ENCODE measurements at places on chromosomes 16 and 17.
A peak's percentile ranks its signal among the peaks of the same experiment; 100 is the strongest.

DNA sequence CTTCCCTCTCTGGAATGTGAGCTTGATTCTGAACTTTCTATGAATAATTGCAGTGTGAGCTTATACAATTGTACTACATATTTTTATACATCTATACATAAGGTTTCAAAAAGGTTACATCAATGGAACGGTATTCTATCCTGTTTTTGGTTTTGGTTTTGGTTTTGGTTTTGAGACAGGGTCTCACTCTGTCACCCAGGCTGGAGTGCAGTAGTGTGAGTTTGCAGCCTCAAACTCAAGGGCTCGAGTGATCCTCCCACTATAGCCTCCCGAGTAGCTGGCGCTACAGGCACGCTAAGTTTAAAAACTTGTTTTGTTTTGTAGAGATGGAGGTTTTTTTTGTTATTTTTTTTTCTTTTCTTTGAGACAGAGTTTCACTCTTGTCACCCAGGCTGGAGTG, 1.1 kb downstream of the CTRB1 start:
- no peak for DNase-seq

DNA sequence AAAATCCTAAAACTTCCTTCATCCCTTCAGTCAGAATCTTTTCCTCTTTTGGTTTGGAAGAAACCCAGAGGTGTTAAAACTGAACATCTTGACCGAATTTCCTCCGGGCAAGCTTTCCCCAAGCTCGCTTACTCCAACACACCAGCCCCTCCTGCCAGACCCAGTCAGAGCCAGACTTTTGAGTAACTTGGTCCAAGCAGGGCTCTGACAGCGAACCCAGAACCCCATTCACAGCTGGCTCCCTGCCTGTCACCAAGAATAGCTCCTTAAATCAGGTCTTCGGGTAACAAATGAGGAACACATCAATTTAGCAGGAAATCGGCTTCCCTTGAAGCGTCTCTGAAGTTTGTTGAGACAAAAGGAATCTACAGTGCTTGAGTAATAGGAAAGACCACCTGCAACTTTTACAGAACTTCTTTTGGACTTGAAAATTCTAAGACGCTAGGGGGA, 27.3 kb downstream of the GAS7 start:
- DNase-seq = no peak

DNA sequence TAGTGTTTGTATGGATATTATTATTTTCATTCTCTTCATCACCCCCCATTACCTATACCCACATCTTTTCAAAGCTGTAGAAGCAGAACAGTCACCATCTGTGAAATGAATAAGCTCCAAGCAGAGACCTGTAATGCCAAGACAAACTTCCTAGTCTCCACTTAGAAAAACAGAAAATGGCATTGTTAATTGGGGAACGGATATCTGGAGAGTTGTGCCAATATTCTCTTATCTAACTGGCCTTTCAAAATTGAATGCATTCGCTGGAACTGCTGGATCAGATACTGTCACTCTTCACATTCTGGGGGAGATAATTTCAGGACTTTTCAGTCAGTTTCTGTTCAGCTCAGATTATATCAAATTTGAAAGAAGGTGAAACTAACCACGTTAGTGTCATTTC, 464.4 kb upstream of the GOT2 start:
- DNase-seq = no peak

DNA sequence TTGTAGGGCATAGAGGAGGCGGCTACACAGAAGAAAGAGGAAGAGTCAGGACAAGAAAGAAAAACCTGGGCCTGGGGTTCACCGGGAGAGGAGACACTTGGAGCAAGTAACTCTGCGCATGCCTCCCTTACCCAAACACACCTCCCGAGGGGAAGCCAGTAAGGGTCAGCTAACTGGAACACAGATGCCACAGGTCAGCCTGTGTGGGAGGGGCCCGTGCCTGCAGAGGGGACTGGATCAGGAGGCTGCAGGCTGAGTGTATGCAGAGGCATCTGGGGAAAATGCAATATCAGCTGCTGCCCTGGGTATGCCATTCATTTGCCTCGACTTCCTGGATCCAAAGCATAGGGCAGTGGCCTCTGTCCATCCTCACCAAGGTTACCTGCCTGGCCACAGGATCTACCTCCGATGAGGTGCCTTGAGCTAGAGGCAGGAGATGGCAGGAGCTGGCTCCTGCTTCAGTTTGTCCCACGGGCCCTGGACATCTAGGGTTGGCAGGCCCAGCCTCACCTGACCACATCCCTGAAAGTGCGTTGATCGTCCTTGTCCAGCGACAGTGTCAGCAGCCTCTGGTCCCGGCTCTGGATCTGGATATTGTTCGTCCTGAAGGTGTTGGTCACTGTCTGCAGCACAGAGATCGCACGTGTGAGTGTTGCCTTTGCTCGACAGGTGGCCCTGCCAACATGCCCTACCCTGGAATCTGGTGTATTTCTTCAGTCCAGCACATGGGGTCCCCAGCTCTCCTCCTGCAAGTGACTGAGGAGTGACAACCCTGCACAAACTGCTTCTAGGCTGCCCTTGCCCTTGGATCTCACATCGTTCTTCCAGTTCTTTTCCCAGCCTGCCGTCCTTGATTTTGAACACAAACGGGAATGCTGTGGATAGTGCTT, 4.6 kb upstream of the MFSD6L start:
- DNase-seq = no peak

DNA sequence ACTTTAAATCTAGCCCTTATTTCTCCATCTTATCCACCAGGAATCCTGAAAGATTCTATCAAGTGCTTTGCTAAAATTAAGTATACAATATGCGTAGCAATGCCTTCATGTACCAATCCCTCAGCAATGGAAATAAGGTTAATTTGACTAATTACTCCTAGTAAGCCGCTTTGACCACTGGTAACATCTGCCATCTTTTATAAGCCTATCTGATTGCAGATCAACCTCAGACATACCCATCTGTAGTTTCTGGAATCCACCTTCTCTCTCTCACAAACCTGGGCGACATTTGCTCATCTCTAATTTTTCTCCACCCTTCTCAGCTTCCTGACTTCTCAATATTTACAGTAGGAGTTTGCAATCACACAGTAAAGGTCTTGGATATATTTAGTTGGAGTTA, 138.8 kb upstream of the CRHR1 start:
- no peak for DNase-seq

DNA sequence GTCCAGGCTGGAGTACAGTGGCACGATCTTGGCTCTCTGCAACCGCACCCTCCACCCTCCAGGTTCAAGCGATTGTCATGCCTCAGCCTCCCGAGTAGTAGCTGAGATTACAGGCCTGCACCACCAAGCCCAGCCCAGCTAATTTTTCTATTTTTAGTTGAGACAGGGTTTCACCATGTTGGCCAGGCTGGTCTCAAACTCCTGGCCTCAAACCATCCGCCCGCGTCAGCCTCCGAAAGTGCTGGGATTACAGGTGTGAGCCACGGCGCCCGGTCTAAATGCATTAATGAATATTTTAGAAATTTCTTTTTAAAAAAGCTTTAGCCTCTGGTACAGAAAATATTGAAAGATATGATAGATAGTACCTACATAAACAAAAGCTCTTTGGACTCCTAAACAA, 95.0 kb downstream of the DNAH9 start:
- no peak for DNase-seq

GRCh38 chr16:74887084-74887483, 97.8 kb downstream of the WDR59 start:
- no peak for DNase-seq

DNA sequence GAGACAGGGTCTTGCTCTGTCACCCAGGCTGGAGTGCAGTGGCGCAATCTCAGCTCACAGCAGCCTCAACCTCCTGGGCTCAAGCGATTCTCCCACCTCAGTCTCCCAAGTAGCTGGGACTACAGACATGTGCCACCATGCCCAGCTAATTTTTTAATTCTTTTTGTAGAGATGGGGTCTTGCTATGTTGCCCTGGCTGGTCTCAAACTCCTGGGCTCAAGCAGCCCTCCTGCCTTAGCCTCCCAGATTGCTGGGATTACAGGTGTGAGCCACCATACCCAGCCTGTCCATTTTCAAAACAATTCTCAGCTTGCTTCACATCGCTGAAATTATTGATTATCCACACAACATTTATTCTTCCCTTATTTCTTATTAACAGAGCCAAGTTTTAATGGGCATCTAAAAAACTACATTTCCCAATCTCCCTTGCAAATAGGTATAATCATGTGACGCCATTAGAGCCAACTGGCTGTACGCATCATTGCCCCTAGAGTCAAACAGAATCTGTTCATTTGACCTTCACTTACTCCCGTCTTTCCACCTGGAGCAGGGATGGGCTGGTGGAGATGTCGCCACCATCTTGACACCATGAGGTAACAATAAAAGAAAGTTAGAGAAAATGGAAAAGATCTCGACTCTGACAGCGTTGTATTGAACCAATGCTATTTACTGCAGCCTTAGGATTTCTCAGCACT, 148.0 kb upstream of the FOXF1 start:
- no peak for DNase-seq

GRCh38 chr17:37051833-37052232, 103.1 kb downstream of the AATF start:
- no peak for DNase-seq

DNA sequence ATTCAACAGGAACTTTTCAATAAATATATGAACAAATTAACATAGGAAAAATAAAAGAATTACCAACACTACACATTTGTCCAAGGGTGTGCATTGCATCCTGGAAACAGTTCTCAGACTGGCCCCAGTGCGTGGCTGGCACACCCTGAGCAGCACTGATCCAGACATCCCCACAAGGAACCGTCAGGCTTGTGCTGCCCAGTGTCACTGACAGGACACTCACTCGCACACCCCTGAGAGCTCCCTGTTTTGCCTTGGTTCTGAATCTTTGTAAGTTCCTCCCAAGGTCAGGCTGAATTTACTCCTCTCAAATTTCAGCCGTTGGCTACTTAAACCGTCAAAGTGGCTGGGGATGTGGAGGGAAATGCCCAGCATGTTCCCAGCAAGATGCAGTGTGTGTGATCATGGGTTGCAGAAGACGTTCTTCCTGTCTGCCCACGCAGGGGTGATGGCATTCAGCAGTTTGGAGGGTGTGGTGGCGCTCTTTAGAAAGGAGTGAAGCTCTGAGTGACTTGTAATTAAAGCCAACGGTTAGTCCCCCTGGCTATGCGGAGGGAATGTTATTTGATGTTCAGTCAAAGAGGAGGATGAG, 1.7 kb downstream of the MT2A start:
- peak; percentile 83 for DNase-seq

DNA sequence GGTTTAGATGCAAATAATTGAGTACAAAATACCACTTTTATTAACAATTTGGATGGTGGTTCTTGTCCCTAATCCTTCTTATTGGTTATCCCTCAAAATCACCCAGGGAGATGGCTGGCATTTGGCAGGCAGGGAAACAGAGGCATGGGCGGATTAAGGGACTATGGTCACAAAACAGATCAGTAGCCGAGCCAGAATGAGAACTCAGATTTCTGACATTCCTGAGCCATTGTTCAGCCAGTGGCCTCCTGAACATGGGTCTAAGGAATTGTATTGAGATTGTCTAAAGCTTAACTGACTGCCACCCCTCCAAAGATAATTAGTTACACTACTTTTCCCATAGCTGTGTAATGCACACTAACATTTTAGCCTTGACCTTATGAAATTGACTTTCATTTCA, 88.4 kb downstream of the CHD9NB start:
- DNase-seq = no peak
